Upper lobe of right lung (tissue), 1 donor: ENCODE measurements at places on chromosomes 11 and 22.

DNA sequence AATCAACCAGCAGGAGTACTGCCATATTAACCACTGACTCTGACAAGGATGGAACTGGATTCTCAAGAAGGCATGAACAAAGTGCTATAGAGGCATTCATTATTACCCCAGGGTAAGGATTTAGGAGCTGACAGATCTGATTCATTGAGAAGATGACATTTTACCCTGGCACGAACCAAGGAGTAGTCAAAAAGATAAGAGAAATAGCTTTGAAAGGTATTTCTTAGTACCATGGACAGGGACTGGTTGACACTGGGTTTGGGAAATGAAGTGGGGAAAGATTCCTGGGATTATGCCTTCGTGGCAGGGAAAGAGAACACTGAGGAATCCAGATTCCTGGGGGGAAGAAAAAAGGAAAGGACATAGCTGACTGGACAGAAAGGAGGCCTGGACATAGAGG is 5.1 kb upstream of the SAAL1 start:
- no peak for DNase-seq

DNA sequence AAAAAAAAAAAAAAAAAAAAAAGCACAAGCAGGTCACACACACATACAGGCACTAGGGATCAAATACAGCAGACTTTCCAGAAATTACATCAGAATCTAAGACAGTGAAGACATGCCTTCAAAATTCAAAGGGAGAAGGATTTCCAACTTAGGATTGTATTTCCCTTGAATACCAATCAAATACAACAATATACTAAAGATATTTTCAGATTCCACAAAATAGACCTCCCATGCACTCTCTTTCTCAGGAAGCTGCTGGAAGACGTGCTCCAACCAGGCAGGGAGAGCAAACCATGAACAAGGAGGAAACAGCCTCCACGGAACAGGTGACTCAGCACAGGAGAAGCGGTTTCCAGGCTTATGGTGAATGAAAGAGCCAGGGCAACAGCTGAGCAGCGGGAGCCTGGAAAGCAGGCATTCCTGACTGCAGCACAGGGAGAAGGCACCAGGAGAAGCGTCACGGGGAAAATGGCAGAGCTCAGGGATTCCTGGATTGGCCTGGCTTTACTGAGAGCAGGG is 32.0 kb downstream of the TMEM184B start:
- DNase-seq = no peak

GRCh38 chr11:23836981-23837380 is 659.9 kb upstream of the LUZP2 start:
- no peak for DNase-seq

DNA sequence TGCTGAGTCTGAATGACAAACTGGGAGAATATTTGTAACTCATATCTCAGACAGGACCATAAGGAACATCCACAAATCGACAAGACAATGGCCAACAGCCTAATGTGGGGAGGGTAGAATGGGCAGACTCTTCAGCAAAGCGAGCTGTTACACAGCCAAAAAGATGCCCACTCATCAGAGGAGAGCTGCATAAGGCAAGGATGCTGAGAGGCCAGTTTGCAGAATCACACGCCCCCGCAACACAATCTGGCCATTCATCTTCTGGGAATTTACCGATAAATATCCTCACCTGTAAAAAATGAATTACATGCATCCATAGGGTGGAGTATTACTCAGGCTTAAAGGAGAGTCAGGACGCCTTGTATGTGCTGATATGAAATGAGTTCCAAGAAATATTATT is 57.5 kb upstream of the SLC22A12 start:
- DNase-seq = no peak

DNA sequence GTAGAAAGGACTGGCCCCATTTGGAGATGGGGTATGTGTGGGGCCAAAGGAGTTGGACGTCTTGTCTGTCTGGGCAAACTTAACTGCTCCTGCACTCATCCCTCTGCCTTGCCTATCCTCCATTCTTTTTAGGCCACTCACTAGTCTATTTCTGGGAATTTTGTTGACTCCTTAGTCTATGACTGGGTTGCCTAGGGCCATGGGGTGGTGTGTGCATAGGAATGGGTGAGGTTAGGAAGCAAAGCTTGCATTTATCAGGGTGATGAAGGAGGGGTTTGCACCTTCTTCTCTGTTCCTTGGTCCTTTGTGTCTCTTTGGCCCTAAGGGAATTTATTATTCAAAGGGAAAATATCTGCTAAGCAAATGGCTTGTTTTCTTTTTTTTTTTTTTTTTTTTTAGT is 80.9 kb upstream of the OR9Q1 start:
- DNase-seq = no peak

GRCh38 chr11:44585421-44585820 is 20.0 kb downstream of the CD82 start:
- no peak for DNase-seq

GRCh38 chr11:13047884-13048283 is 38.8 kb downstream of the RASSF10 start:
- no peak for DNase-seq

- no peak for DNase-seq
Observed at GRCh38 chr22:30183861-30184278, 62.7 kb downstream of the LIF start.

DNA sequence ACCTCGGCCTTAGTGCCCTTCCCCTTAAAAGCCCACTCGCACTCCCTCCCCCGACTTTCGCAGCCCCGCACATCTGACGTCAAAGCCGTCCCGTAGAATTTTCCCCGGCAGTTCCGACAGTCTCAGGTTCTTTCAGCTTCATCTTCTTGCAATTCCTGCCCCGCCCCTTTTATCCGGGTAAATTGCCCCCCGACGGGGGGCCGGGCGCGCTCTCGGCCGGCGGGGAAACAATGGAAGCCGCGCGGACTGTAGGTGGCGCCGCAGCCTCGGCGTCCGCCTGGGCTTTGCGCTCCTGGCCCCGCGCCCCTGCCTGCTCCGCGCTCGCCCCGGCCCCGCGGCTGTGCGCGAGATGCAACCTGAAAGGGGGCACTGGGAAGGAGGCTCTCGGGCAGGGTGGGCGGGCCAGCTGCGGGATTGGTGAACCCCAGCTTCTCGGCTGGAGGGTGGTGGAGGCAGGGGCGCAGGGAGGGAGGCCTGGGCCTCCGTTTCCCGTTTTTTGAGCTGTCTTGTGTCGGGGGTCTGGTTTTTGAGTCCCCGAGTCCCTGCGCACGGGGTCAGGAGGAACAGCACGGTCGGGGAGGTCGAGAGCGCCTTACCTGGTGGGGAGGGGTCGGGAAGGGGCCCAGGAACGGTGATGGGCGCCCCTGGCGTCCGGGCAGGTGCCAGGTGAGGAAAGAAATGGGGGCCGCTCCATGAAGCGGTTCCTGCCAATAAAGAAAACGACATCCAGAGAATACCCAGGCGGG is 859 bp upstream of the FGF19 start:
- no peak for DNase-seq
